ENCODE measurements at places on chromosomes 11 and 22. TPM values are rescaled to one million over a fixed set of nuclear protein-coding genes. Genes with fewer than 3 reads are reported as not detected.

The CDC42BPG gene
- total RNA-seq: 1.1 TPM

The ROBO3 gene
- total RNA-seq: 6.1 TPM

The TMEM191B gene
- 0.77 TPM for total RNA-seq

The ARHGAP1 gene
- 33.3 TPM for total RNA-seq

The RTN4R gene
- 0.58 TPM for total RNA-seq

The LINC01488 gene
- total RNA-seq: not detected

The ZNF280B gene
- 0.58 TPM for total RNA-seq

The CRACR2B gene
- total RNA-seq: 0.58 TPM

The CACNA1I gene
- total RNA-seq: not detected

The TSGA10IP gene
- not detected for total RNA-seq

The MTCH2 gene
- total RNA-seq: 116 TPM

The SCN3B gene
- total RNA-seq: under 0.01 TPM

The DDI1 gene
- total RNA-seq: not detected

The OOSP4A gene
- total RNA-seq: not detected

The THYN1 gene
- total RNA-seq: 74.7 TPM

The MPPED2 gene
- not detected for total RNA-seq

The MS4A15 gene
- total RNA-seq: not detected

The C11orf87 gene
- total RNA-seq: under 0.01 TPM

The UBQLN3 gene
- total RNA-seq: not detected

The GPHA2 gene
- not detected for total RNA-seq

The MRGPRX3 gene
- not detected for total RNA-seq

The C22orf39 gene
- total RNA-seq: 14.8 TPM

The PNPLA5 gene
- not detected for total RNA-seq

The CRY2 gene
- 10.2 TPM for total RNA-seq

The MPEG1 gene
- not detected for total RNA-seq

The OR6T1 gene
- not detected for total RNA-seq

The F2 gene
- 0.28 TPM for total RNA-seq
